ENCODE measurements at places on chromosomes 2 and 18.

DNA sequence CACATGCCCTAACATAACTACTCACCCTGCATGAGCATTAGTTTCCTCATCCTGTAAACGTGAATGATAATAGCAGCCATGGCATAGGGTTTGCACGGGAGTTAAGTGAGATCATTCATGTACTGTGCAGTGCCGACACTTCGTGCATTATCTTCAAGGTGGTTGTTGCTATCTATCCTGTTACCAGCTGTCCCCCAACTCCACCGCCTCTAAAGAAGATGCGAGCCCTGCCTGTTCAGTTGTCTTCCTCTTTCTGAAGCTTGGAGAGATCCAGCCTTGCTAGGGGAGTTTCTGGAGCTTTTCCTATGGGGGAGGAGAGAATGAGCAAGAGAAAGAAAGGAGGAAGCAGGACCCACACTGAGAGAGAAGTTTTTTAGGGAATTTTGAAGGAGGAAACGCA lies 34.4 kb downstream of the YPEL5 start:
- DNase-seq, result no peak

GRCh38 chr2:196415384-196415783 lies 224.1 kb upstream of the CCDC150 start:
- no peak for DNase-seq

GRCh38 chr2:217806482-217806765 lies 196.4 kb downstream of the TNS1 start:
- DNase-seq, result no peak

DNA sequence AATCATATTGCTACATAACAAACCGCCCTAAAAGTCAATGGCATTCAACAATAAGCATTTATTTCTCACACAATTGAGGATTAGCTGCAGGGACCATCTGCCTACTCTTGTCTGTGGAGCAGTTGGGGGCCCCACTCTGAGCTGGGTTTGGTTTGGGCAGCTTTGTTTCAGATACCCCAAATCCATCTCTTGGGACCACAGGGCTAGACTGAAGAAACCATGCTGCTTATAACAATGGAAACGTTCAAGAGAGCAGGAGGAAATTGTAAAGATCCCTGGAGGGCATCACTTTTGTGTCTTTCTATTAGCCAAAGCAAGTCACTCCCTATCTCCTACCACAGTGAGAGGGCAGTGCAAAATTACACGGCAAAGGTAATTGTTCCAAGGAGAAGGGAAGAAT lies 146.5 kb upstream of the MGAT5 start:
- no peak for DNase-seq

DNA sequence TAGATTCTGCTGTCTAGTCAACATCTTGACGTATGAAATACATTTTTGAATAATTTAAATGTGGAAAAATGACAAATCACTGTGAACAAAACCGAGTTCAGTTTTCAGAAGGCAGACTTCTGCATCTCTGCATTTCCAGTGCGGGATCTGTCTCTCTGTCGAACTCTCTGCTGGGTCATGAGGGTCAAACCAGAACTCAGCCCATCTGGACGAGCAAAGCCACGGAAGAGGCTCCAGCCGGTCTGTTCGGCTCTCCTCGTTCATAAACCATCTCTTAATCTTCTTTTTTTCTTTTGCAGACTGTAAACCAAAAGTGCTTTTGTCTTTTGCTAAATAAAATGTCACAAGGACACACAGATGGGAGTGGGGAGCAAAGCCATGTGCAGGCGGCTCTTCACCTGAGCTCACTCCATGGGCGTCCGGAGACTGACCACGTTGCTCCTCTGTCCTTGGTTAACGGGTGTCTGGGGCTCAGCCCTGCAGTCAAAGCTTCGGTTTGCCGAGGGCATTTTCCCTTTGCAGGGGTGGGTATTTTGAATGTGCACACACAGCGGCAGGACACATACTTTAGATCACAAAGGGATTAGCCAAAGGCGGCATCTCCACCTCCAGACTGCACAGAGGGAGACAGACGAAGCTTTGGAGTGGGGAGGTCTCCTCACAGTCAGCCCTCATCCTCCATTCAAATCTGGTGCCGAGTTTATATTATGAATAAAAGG lies 737.9 kb upstream of the SALL3 start:
- no peak for DNase-seq

Data from left renal pelvis (tissue), 4 donors.